ENCODE measurements at places on chromosomes 3 and 15. TPM values are rescaled to one million over a fixed set of nuclear protein-coding genes. Genes with fewer than 3 reads are reported as not detected.

SENP7 gene
- 18.5 TPM for total RNA-seq

ROPN1 gene
- not detected for total RNA-seq

LRRC31 gene
- 2.7 TPM for total RNA-seq

TFG gene
- total RNA-seq: 70.8 TPM

KLHL6 gene
- total RNA-seq: 1.6 TPM

GPR149 gene
- total RNA-seq: not detected

- peaks cover 3% of the 10 kb centered on the region for H3K27me3 ChIP-seq
- DNase-seq: no peak
- H3K4me3 ChIP-seq: no peak overlapping the region
- H3K27ac ChIP-seq: no peak overlapping the region
- H3K36me3 ChIP-seq: no peaks in the 10 kb centered on the region
- no peaks in the 10 kb centered on the region for H3K4me1 ChIP-seq
Observed at GRCh38 chr3:99678896-99679295, 40.5 kb downstream of the COL8A1 start.

DNA sequence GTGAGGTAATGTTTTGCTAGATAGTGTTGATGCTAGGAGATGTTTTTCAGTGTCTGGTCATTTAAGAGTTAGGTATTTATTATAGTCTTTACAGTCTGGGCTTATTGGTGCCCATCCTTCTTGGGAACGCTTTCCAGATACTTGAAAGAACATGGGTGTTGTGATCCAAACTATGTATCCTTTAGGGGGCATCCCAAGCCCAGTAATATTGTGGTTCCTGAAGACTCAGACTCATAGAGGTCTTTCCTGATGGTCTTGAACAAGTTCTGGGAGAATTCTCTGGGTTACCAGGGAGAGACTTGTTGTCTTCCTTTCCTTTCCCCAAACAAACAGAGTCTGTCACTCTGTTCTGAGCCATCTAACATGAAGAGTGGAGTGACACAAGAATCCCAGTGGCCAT lies 99.7 kb upstream of the LRRC3B start:
- DNase-seq: no peak
- H3K27ac ChIP-seq: no peak overlapping the region
- H3K4me1 ChIP-seq: no peaks in the 10 kb centered on the region
- H3K27me3 ChIP-seq: no peaks in the 10 kb centered on the region

DNA sequence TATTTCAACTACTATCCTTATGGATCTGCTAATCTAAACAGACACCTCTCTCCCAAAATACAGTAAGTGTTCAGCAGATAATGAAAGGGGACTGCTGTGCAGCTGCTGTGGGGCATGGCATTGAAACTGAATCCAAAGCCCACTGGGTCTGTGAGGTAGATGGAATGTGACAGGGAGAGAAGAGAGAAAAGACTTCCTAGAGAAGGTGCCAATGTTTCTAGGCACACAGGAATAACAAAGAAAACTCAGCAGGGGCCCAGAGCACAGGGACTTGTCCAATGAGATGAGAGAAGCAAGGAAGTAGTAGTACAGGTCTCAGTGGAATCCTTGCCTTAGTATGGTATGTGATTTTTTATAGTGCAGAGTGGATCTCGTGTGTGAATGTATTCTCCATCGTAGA lies 457.8 kb downstream of the IL5RA start:
- no peaks in the 10 kb centered on the region for H3K27me3 ChIP-seq
- DNase-seq: no peak
- H3K4me1 ChIP-seq: no peaks in the 10 kb centered on the region
- no peak overlapping the region for H3K4me3 ChIP-seq

- H3K4me1 ChIP-seq: peaks cover 9% of the 10 kb centered on the region
- H3K27me3 ChIP-seq: no peaks in the 10 kb centered on the region
- peak overlapping the region; percentile 53 for H3K27ac ChIP-seq
- H3K36me3 ChIP-seq: no peaks in the 10 kb centered on the region
Observed at GRCh38 chr3:178083906-178084866, 452.1 kb upstream of the KCNMB2 start.

DNA sequence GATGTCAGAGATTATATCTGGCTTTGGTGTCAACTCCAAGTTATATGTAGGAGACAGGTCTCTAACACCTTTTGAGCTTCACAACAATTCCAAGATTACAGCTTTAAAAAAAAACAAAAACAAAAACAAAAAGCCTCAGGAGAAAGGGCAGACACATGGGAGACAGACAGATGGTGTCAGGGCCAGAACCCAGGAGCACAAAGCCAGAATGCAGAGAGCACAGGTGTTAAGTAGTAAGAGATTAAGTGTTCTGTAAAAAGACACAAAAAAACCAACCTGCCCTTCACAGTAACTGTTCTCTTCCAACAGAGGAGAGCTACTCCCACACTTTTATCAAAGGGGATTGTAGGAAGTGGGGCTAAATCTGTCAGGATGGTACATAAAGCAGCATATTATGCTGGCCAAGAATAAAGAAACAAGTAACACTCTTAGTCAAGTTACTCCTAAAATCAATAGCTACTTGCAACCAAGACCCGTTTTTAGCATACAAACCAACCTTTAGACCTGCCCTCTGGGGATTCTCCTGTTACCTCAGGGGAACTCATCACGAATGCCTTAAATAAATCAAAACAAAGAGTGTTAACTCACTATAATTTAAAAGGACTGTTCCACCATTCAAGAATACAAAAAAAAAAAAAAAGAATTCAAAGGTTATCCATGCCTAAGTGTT lies 5.9 kb downstream of the CPEB1 start:
- no peaks in the 10 kb centered on the region for H3K36me3 ChIP-seq
- H3K4me1 ChIP-seq: no peaks in the 10 kb centered on the region
- DNase-seq: no peak
- no peak overlapping the region for H3K27ac ChIP-seq
- peaks cover 1% of the 10 kb centered on the region for H3K27me3 ChIP-seq

- no peak overlapping the region for H3K27ac ChIP-seq
- no peak overlapping the region for H3K4me3 ChIP-seq
- no peaks in the 10 kb centered on the region for H3K27me3 ChIP-seq
- DNase-seq: no peak
- no peaks in the 10 kb centered on the region for H3K36me3 ChIP-seq
- no peaks in the 10 kb centered on the region for H3K4me1 ChIP-seq
Observed at GRCh38 chr15:56034514-56034913, 41.1 kb upstream of the NEDD4 start.

DNA sequence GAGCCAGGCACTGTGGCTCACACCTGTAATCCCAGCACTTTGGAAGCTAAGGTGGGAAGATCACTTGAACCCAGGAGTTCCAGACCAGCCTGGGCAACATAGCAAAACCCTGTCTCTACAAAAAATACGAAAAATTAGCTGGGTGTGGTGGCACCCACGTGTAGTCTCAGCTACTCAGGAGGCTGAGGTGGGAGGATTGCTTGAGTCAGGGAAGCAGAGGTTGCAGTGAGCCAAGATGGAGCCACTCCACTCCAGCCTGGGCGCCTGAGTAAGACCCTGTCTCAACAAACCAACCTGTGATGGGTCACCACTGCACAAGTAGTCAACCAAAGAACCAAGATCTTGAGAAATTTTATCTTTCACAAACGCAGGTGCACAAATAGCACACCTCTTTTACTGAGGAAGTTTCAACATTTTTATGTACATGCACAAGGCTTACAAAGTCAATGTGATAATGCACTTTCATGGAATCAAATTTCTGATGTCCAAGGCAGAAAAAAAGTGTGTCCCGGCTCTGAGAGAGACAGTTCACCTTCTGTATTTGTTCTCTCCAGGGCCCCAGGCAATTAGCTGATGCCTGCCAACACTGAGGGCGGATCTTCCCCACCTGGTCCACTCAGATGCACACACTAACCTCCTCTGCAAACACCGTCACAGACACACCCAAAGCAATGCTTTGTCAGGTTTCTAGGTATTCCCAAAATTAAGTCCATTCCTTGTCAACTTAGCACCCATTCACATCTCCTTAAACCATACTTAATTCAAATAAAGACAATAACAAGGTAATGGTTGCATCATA lies 12.4 kb downstream of the ACAA1 start:
- no peak for DNase-seq
- H3K4me3 ChIP-seq: no peak overlapping the region
- H3K27me3 ChIP-seq: no peaks in the 10 kb centered on the region

DNA sequence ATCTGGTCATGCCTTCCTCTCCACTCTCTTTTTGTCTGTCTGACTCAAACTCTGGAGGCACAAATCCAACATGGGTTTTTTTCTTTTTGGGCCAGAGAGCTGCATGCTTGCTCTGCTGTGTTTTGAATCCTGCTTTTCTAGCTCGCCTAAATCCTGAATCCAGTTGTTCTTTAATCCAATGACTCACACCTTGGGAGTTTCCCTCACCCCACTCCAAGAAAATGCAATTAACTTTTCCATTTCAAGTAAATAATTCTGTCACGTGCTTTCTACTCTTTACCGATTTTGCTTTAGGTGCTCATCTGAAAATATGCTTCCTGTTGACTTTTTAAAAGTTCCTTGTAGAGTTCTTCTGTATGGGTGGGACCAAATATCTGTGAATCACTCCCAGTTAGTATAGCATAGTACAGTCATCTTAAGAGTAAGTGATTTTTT lies 47.6 kb downstream of the SLMAP start:
- H3K27me3 ChIP-seq: no peaks in the 10 kb centered on the region
- H3K36me3 ChIP-seq: no peaks in the 10 kb centered on the region
- H3K4me1 ChIP-seq: peaks cover 7% of the 10 kb centered on the region
- DNase-seq: no peak

- no peaks in the 10 kb centered on the region for H3K27me3 ChIP-seq
- H3K36me3 ChIP-seq: peaks cover 32% of the 10 kb centered on the region
- no peak overlapping the region for H3K4me3 ChIP-seq
- no peak overlapping the region for H3K27ac ChIP-seq
- no peak for DNase-seq
- H3K4me1 ChIP-seq: no peaks in the 10 kb centered on the region
Observed at GRCh38 chr3:168040607-168041208, 55.0 kb downstream of the GOLIM4 start.

- no peaks in the 10 kb centered on the region for H3K27me3 ChIP-seq
- no peak for DNase-seq
- H3K4me3 ChIP-seq: no peak overlapping the region
- no peak overlapping the region for H3K27ac ChIP-seq
- H3K36me3 ChIP-seq: no peaks in the 10 kb centered on the region
Observed at GRCh38 chr3:124439603-124440002, 290.6 kb upstream of the UMPS start.

GRCh38 chr3:100106094-100106493 lies 8.2 kb downstream of the FILIP1L start:
- no peak overlapping the region for H3K27ac ChIP-seq
- H3K4me1 ChIP-seq: peaks cover 7% of the 10 kb centered on the region
- no peak overlapping the region for H3K4me3 ChIP-seq

DNA sequence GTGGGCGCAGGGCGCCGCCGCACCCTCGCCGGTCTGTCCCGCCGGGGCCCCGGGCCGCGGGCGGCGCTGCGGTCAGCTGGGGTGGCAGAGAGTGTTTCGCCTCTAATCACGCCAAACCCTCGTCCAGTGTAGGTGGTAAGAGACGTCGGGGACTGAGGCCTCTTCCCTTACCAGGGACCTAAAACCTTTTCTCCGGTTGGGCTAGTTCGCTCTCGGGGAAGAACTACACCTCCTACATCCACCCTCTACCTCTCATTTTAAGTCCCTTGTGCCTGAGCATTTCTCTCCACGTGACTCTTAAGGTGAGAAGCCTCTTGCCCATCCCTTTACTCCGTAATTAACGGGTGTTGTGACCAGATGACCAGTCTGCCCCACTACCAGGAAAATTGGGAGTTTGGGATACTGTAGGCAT lies 520 bp downstream of the TMEM42 start:
- no peaks in the 10 kb centered on the region for H3K27me3 ChIP-seq
- DNase-seq: no peak
- no peak overlapping the region for H3K27ac ChIP-seq
- peaks cover 3% of the 10 kb centered on the region for H3K36me3 ChIP-seq

GRCh38 chr3:24503616-24504113 lies 9.0 kb upstream of the THRB start:
- no peak for DNase-seq
- H3K27ac ChIP-seq: no peak overlapping the region
- H3K4me3 ChIP-seq: no peak overlapping the region
- no peaks in the 10 kb centered on the region for H3K36me3 ChIP-seq

- H3K27ac ChIP-seq: no peak overlapping the region
- H3K4me1 ChIP-seq: no peaks in the 10 kb centered on the region
- H3K36me3 ChIP-seq: no peaks in the 10 kb centered on the region
- no peak overlapping the region for H3K4me3 ChIP-seq
- H3K27me3 ChIP-seq: no peaks in the 10 kb centered on the region
Observed at GRCh38 chr15:69849232-69849610, 248.5 kb downstream of the TLE3 start.

- no peaks in the 10 kb centered on the region for H3K4me1 ChIP-seq
- no peak overlapping the region for H3K27ac ChIP-seq
- DNase-seq: no peak
- no peaks in the 10 kb centered on the region for H3K36me3 ChIP-seq
Observed at GRCh38 chr3:103847081-103848062, 1412.6 kb downstream of the ZPLD1 start.

- no peak overlapping the region for H3K4me3 ChIP-seq
- H3K27ac ChIP-seq: peak overlapping the region; percentile 59
- no peaks in the 10 kb centered on the region for H3K36me3 ChIP-seq
- no peaks in the 10 kb centered on the region for H3K27me3 ChIP-seq
Observed at GRCh38 chr3:29324180-29324651, 43.3 kb downstream of the RBMS3 start.

DNA sequence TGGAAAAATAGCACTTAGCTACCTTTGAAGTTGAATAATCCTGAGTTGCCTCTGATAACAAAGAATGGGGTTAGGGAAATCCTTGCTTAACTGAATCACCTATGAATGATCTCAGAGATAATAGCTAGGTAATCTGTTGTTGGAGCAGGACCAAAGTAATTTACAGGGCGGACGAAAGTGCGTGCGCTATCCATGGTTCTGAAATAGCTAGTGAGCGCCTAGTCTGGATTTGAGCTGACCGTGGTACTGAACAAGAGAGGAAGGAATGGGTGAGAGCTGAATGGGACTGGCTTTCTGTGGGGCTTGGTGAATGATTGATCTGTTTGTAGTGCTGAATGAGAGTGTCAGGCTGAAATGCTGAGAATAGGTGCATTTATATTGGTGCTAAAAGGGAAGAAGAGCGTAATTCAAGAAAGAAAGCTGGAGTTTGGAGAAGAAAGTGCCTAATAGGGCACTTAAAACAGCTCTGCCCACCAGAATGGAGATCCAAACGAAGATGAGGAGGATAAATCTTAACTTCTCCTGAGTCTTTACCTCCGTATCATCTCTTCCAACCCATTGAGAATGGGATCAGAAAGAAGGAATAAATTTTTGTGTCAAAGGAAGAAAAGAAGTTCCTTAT lies 10.1 kb downstream of the SCN10A start:
- H3K4me1 ChIP-seq: no peaks in the 10 kb centered on the region
- peak; percentile 43 for DNase-seq
- no peak overlapping the region for H3K27ac ChIP-seq
- no peaks in the 10 kb centered on the region for H3K36me3 ChIP-seq

Data from liver (tissue), 10 donors.